ENCODE measurements at places on chromosomes 5 and 9.

GRCh38 chr5:145801195-145801594, 33.9 kb downstream of the PRELID2 start:
- no peak for DNase-seq

DNA sequence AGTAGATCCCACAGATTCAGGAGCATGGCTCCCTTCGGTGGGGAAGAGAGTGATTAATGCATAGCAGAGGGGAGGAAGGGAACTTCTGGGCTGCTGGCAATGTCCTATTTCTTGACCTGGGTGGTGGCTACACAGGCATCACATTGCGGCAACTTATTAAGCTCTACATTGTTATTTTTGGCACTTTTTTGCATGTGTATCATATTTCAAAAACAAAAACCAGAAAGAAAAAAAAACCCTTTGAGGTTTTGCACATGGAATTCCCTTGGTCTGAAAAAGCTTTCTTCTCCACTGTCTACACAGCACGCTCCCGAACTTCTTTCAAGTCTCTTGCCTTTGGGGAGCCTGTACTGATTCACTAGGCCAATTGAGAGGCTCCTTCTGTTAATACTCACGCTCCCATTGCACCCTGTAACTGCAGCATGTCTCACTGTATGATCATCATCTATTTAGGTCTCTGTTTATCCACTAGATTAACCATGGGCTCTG, 25.1 kb downstream of the CEMIP2 start:
- DNase-seq: no peak

DNA sequence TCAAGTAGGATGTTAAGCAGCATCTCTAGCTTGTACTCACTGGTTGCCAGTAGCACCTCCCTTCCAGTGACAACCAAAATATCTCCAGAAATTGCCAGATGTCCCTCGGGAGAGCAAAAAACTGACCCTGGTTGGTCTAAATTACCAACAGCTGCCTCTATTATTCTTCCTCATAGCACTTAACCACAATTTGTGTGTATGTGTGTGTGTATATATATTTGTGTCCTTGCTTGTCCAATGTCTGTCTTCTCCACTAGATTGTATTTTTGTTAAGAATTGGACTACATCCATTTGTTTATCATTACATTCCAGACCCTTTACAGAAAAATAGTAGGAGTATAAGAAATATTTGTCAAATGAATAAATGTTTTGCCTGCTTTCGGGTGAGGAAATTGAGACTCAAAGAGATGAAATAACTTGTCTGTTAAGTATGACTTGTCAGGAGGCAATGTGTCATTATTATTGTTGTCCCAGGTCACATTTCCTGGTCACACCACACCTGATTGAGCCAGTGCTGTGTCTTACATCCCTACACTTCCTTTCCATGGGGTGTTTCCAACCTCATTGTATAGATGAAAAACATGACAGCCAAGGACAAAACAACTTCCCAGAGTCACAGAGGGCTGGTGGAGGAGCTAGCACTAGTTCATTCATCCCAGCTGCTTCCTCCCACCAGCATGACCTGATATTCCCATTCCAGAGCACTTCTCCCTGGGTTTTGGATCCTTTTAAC, 11.4 kb upstream of the GRPEL2 start:
- DNase-seq: no peak

DNA sequence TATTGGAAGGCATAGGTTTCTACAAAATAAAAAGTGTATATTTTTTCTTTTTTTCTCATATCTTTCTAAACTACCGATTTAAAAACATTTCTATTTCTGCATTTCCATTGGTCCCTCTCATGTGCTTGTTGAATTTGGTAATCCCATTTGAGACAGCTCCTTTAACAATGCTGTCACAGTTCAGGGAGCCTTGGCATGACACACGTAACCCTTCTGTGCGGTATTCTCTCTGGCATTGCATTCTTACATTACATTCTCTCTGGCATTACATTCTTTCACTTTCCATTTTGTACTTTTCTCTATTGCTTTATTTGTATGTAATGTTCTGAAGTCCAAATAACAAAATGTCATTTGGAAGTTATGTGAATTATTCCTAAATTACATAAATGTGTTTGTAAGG, 150.7 kb upstream of the RASGRF2 start:
- no peak for DNase-seq

- no peak for DNase-seq
Measured at GRCh38 chr9:68727636-68728035, 22.6 kb downstream of the PIP5K1B start.

GRCh38 chr9:7854763-7855162, 55.2 kb upstream of the DMAC1 start:
- no peak for DNase-seq

Data from stimulated activated CD8-positive, alpha-beta memory T cell treated with anti-CD3 and anti-CD28 coated beads, Interleukin-7, amount 100 ng/mL, for 24 hours (primary cell).